ENCODE measurements at places on chromosomes 11 and 22. TPM values are rescaled to one million over a fixed set of nuclear protein-coding genes. Genes with fewer than 3 reads are reported as not detected.

- peak; percentile 93 for ATAC-seq
Measured at GRCh38 chr11:32817181-32817851, 12.4 kb upstream of the PRRG4 start.

Gene OR56B1
- not detected for total RNA-seq

DNA sequence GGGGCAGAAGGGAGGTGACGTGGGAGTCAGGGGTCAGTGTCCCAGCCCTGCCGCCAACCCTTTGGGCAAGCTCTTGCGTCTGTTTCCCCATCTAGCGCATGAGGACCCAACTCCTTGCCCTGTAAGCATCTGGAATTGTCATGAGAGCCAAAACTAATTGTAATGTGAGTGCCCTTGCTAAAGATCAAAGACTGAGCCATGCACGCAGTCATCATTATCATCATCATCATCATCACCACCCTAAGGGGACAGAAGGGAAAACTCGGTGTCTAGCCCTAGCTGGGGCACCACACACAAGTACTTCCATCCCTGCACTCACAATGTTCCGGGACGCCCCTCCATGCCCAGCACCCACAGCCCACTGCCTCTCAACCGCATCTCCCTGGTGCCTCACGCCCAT lies 2.5 kb downstream of the LIF start:
- ATAC-seq: no peak

GRCh38 chr11:120128392-120129119 lies 9.4 kb downstream of the TRIM29 start:
- peak; percentile 58 for ATAC-seq

Gene TBX1
- 1.1 TPM for total RNA-seq

DNA sequence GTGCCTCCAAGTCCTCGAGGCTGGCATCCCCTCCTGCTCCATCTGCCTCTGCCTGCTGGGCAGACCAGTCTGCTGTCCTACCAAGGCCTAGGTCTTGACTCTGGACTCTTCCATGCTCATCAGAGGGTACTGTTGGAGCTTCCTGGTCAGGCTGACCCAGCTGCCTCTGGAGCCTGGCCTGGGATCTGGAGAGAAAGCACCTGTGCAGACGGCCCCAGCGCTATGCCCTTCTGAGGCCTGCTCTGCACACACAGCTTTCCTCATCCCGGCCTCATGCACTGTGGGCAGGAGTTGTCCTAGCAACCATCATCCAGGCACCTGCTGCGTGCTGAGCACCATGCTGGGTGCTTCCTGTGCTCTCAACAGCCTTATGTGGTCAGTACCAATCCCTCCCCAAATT lies 70.8 kb downstream of the CDKN1C start:
- no peak for ATAC-seq

GRCh38 chr11:63369165-63369970 lies at the start of gene SLC22A9:
SLC22A9 (plus strand) TSS chr11:63369785; CDS start chr11:63370057, 272 bp downstream.
- no peak for ATAC-seq

DNA sequence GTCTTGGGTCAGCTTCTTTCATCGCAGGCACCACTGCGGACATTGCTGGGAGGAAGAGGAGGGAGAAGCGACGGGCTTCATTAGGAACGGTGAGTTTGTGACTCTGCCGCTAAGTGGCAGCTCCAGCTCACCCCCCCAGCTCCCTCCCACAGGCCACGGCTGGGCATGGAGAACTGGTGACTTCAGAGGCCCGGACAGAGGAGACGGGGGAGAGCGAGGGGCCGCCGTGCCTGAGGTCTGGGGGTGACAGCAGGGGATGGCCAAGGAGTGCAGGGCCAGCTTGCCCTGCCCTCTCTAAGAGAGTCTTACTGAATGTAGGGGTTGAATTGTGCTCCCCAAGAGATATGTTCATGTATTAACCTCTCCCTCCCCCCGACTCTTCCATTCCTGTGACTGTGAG lies 13.9 kb upstream of the NFAM1 start:
- no peak for ATAC-seq

Gene TPBGL
- not detected for total RNA-seq

Gene FAM83F
- 50.7 TPM for total RNA-seq

DNA sequence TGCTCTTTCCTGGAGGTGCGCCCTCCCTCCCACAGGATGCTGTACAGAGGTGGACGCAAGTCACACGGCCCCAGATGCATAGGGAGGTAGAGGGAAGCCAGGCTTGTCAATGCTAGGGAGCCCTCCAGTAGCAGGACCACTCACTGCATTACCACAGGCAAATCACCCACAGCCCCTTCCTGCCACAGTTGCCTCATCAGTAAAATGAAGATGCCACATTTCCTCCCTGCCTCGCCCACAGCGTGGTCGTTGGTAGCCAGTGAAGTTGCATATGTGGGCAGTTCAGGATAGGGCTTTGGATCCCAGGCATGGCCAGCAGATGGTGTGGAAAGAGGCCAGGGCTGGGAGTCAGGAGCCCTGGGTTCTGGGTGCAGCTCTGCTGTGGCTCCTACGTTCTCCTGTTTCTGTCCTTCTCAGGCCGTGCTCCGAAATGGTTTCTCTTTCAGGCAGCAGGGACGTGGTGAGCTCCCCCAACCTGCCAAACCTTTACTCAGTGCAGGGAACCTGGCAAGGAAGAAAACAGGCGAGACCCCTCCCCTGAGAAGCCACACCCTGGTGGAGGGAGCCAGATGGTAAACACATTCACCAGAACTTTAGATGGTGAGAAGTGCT lies 22.6 kb downstream of the DAGLA start:
- ATAC-seq: no peak

DNA sequence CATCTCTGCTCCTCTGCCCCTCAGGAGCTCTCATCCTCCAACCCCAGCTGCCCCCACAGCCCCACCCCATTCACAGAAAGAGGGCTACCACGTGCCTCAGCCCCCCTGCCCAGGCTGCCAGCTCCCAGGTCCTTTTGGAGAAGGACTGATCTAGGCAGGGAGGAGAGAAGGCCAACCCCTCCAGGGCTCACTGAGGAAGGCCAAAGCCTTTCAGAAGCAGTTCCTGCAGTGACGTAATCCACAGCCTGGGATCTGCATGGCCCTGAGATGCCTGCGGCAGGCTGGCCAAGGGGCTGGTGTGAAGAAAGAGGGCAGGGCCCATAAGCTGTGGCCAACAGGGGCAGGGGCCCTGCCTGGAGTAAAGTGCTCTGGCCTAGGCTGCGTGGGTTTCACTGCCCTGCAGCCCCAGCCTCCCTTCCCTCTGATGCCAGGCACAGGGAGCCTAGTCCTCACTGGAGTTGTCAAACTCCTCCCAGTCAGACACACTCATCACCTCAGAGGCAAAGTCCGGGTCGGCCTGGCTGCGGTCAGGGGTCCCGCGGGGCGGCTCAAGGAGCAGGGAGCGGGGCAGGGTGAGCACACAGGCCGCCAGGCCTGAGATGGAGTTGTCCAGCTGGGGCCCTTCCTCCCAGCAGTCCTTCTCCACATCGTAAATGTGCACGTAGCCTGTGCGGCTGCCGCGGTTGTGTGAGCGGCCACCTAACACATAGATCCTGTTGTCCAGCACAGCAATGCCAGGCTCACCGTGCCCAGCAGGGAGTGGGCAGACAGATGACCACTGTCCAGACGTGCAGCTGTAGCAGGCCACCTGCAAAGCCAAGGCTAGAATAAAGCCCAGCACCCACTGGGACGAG lies 4.2 kb upstream of the SCARF2 start:
- ATAC-seq: no peak

- no peak for ATAC-seq
Measured at GRCh38 chr11:122772945-122773344, 65.4 kb upstream of the CRTAM start.

DNA sequence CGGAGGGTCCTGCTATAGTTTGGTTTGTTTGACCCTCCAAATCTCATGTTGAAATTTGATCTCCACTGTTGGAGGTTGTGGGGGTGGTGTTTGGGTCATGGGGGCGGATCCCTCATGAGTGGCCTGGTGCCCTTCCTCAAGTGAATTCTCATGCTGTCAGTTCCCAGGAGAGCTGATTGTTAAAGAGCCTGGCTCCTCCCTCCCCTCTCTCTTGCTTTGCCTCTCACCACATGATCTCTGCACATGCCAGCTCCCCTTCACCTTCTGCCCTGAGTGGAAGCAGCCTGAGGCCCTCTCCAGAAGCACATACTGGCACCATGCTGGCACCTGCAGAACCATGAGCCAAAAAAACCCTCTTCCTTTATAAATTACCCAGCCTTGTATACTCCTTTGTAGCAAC lies 7.1 kb downstream of the TSPAN18 start:
- no peak for ATAC-seq

- ATAC-seq: no peak
Measured at GRCh38 chr11:59117774-59118173, 10.7 kb downstream of the FAM111B start.

Gene MYBPC3
- total RNA-seq: not detected

- no peak for ATAC-seq
Measured at GRCh38 chr11:6570691-6571427, 32.6 kb downstream of the RRP8 start.

DNA sequence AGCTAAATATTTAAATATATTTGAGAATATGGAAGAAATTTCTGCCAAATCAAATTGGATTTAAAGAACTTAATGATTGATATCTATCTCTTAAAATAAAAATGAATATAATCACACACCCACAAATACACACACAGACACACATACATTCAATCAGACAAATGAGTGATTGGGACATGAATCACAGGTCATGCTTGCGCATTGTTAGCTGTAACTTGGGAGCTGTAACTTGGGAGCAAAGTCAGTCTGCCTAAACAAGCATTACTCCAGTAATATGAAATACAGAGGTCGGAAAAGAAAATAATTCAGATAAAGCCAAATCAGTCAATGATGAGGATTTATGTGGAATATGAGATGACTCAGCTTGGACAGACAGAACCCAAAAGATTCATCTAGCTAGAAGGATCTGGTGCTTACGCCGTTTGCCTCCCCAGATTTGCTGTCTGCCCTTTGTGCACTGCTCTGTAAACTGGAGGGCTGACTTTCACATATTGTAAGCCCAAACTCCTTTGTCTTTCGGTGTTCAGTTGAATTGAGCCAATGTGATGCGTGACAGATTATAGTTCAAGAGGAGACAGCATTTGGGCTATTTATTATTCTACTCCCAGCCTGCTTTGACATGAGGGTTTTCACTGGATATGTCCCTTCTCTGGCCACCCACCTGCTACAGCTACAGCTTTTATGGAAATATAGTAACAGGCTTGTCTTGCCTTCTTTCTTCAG lies 1.6 kb downstream of the OR56B1 start:
- no peak for ATAC-seq

DNA sequence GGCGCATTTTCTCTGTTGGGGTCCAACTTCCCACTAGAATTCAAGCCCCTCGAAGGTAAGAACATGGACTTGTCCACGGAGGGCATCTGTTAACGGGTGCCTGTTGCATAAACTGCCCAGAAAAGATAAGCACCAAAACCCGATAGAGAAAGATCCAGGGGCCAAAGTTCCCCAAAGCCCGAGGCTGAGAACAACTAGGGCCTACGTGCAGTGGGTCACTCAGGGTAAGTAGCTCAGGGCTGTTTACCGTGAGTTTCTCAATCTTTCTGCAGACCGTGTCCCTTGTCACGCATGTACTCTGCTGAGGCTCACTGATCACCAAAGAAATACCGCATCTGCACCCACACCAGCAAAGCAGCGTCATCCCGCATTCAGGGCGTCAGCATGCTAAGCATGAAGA lies 24.4 kb downstream of the PGA5 start:
- no peak for ATAC-seq

- no peak for ATAC-seq
Measured at GRCh38 chr11:79050786-79051185, 390.0 kb downstream of the TENM4 start.

Gene APOL5
- not detected for total RNA-seq

- no peak for ATAC-seq
Measured at GRCh38 chr22:41355895-41356294, 25.8 kb upstream of the TEF start.

GRCh38 chr11:66293777-66294625 lies 2.3 kb downstream of the TMEM151A start:
- no peak for ATAC-seq

DNA sequence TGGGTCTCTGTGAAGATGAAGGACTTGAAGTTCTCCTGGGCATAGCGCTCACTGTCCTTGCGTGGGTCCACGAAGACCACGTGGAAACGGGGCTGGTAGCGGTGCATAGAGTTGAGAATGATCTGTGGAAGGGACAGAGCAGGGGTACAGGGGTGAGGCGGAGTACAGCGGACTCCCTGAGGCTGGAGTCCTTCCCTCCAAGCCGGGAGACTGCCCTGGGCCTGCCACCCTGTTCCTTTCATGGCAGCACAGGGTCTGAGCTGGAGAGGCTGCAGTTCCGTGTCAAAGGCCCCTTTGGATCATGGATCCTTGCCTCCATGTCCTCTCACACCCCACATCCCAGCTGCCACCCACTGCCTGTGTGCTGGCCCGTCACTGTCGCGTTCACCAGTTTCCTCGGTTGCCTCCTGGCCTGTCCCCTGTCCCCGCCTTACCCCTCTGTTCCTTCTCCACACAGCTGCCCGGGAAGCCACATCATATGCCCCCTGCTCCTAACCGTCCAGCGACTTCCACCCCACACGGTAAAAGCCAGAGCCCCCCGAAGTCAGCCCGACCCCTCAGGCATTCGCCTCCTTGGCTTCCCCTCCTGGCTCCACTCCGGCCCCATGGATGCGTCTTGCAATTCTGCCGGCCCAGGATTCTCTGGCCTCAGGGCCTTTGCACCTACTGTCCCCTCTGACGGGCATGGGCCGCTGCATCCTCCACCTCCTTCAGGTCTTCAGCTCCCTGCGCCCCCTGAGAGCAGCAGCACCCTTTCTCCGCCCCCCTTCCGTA lies 3.4 kb upstream of the NUDT8 start:
- ATAC-seq: no peak

DNA sequence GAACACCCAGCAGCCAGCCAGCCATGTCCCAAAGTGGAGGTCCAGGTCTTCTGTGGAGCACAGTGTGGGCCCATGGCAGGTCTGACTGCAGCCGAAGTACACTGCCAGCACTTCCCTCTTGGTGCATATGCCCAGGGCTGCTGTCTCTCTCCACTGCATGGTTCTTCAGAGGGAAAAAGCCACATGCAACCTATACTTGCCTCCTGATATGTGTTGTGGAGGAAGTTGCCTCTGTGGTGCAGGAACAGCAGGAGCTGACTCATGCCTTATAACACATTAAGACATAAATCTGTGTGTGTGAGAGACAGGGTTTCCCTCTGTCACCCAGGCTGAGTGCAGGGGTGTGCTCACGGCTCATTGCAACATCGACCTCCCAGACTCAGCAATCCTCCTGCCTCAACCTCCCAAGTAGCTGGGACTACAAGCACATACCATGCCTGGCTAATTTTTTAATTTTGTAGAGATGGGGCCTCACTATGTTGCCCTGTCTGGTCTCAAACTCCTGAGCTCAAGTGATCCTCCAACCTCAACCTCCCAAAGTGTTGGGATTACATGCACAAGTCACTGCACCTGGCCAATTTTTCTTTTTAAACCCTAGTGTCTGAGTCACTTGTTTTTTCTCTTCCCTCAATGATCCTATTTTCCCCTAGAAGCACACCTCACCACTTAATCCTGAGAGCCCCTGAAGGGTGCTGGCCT lies 98.8 kb downstream of the MPPED2 start:
- peak; percentile 90 for ATAC-seq

GRCh38 chr11:46920755-46921154 lies 2.4 kb upstream of the LRP4 start:
- peak; percentile 83 for ATAC-seq

- no peak for ATAC-seq
Measured at GRCh38 chr22:46725096-46725495, 13.0 kb downstream of the CERK start.

- ATAC-seq: no peak
Measured at GRCh38 chr11:58503361-58503856, 4.5 kb downstream of the OR5B21 start.

Gene KRTAP5-10
- total RNA-seq: 0.16 TPM

Measured in esophagus mucosa (tissue), 1 donor.